HCEC 1CT (cell line): ENCODE measurements at places on chromosomes 2 and 18.

- DNase-seq, result no peak
Observed at GRCh38 chr2:44226753-44227152, 48.5 kb upstream of the SLC3A1 start.

GRCh38 chr2:1708476-1709334 is 35.6 kb downstream of the PXDN start:
- no peak for DNase-seq

DNA sequence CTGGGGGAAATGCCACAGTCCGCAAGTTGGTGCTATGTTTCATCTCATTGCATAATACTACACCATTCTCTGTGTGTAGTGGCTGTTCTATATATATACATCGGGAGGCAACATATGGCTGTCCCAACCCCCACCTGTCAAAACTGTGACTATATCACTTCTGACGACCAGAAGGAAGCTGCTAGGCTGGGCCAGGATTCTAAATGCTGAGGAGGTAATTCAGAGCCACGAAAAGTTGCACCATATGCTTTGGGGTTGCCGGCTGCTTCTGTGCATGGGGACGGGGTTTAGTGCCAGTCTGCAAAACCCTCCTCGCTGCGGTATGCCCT is 117.3 kb downstream of the MSH2 start:
- DNase-seq, result no peak

DNA sequence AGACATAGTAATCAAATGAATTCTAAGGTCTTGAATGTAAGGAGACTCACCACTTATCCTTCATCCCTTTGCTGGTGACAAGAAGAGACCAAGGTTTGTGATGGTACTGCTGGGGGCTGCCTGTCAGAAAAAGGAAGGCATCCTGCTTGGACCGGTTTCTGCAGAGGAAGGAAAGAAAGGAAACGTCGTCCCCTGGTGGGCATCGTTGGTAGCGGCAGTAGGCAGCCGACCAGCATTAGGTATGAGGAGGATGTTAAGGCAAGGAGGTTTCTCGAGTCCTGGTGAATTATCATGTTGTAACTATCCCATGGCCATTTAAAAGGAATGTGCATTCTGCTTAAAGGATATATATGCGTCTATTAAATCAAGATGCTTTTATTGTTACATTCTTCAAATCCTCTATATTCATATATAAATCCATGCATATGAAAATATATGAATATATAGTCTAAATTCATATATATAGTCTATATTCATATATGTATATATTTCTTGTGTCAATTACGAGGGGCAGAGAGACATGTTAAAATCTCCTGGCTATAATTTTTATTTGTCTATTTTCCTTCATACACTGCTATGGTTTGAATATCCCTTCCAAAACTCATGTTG is 94.4 kb upstream of the TGFA start:
- DNase-seq, result peak; percentile 24

- no peak for DNase-seq
Observed at GRCh38 chr2:164023896-164024295, 288.1 kb upstream of the FIGN start.

- no peak for DNase-seq
Observed at GRCh38 chr18:72637721-72638120, 93.6 kb upstream of the CBLN2 start.

DNA sequence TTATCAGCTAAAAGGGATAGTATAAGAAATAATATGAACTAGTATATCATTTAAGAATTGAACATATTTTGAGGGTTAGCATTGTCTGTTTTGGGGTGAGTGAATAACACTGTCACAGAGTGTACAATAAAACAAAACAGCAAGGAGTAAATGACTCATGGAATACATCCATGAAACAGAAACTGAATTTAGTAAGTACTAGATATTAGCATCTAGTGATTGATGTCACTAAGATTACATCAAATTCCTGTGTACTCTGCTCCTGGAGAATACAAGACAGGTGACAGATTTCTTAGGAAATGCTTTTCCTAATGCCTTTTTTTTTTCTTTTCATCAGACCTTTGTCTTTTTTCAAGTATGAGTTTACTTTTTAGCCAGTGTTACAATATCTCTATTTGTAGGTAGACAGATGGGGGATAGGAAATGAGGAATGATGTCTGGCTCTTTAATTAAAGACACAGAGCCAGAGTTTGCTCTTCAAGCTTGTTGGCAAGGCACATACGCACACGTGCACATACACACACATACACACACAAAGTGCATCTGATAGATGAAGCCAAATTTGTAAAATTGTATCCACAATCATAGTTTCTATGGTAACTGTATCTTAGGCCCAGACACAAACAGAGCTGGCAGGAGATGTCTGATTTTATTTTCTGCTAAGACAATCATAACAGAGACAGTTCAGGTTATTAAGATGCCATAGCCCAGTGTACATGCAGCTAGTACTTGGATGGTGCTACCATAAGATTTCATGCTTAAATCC is 138.2 kb upstream of the NRP2 start:
- DNase-seq, result peak; percentile 15

DNA sequence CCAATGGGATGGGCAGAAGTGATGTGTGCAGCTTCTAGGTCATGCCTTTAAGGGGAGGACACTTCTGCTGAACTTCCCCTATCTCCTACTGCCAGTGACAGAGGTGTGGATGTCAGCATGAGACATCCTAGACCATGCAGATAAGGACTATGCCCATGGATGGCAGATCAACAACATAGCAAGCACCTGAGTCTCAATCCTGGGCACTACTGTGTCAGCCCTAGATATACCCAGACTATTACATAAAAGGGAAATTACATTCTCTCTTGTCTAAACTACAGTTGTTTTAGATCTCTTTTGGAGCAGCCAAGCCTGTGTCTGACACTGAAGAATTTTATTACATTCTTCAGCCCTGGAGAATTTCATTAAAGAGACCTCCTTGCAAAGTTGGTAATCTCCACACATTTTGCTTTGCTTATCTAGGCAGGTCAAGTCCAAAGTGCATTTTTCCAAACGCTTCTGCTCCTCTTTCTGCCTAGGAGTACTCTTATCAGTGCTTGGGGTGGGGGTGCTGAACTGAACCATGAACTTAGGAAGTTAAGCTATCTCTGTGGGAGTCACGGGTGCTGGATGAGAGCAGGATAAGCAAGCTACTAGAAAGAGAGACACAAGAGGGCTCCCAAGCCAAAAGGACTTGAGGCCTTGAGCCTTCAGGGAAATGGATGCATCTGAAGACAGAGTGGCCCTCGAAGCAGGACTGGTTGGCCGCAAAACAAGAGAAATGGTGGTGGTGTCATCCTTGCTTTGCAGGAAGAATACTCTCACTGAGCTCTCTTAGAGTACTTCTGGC is 95.2 kb upstream of the SPRED2 start:
- no peak for DNase-seq

- no peak for DNase-seq
Observed at GRCh38 chr2:193349642-193350041, 1154.9 kb upstream of the TMEFF2 start.

DNA sequence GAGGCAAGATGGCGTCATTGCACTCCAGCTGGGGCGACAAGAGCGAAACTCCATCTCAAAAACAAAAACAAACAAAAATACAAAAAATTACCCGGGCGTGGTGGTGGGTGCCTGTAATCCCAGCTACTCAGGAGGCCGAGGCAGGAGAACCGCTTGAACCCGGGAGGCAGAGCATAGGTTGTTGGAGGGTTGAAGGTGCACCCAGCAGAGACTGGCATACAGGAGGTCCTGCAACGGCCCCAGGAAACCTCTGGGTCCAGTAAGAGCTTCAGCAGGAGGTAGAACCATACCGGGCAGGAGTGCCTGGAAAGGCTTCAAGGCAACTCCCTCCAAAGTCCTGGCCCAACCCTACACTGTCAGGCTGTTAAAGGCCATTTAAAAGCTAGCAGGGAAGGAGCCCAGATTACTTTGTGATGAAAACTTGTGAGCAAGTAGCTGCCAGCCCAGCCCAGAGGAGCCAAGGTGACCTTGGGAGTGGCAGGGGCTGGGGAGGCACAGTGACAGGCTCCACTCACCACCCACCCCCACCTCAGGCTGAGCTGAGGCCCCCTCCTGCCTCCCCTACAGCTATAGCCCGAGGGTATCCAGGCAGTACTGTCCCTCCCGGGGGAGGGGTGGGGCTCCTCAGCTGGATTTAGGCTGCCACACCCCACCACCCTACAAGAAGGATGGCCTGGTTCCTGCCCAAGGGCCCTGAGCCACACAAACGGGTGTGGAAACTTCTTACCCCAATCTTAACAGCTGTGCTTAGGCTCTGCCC is 28.1 kb downstream of the TFCP2L1 start:
- no peak for DNase-seq

GRCh38 chr2:216210701-216211540 is 101.8 kb downstream of the XRCC5 start:
- no peak for DNase-seq

GRCh38 chr2:156649596-156649995 is 213.4 kb downstream of the GPD2 start:
- no peak for DNase-seq

GRCh38 chr2:175234153-175234552 is 52.6 kb upstream of the ATP5MC3 start:
- DNase-seq, result peak; percentile 19

DNA sequence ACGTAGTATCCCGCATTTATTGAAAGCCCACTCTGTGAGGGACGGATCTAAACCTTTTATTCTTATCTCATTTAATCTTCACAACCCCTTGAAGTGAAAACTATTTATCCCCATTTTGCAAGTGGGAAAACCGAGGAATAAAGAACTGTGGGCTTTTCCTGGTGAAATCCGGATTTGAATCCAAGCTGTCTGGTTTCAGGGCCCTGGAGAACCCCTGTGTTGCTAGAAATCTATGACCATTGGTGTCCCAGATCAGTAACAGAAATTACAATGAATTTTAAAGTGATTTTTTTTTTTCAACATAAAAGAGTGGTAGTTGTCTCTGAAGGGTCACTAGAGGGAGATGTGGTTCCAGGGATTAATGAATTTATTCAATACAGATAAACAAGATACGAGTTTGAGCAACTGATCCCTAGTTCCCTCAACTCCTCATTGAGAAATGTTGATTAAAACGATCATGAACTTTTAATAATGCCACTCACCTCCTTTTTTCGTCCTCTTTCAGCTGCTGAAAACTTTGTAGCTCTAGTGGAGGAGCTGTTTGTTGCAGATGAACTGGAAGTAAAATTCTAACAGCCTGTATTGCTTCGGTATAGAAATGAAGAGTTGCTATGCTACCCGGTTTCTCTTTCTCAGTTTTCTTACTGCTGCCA is 940 bp downstream of the XRCC5 start:
- DNase-seq, result peak; percentile 73

GRCh38 chr2:121635371-121635770 is 13.9 kb downstream of the CLASP1 start:
- no peak for DNase-seq

DNA sequence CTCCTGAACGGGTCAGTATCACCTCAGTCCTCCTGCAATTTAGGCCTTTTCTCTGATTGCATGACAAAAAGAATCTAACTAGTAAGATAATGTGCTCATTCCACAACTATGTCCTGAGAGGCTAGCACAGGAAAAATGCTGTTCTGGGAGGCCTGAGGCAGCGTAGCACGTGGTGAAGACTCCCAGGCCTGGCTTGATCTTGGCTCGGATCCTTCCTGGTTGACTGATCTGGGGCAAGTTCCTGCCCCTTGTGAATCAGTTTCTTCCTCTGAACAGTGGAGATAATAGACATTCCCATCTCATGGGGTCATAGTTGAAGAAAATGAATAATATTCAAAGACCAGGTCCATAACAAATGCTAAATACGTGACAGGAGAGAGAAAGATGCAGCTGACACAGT is 12.3 kb downstream of the FBLN7 start:
- peak; percentile 87 for DNase-seq

- DNase-seq, result no peak
Observed at GRCh38 chr2:241617431-241618154, 19.4 kb downstream of the THAP4 start.

DNA sequence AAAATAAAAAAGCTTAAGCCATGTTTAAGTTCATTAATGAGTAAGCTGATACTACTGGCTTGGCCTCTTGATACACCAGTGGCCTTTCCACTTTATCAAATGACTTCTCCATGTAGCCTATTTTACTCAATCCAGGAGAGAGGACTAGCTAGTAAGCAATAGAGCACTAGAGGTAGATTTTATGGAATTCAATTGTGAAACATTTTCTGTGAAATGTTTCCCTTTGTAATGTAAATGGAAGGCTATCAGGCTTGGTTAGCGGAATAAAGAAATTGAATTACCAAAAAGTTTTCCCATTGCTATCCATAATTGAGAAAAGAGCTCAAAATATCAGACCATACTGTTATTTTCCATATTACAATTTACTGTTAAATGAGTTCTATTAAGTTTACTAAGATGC is 515.4 kb upstream of the CDH2 start:
- DNase-seq, result no peak

GRCh38 chr2:57720728-57721627 is 325.6 kb upstream of the VRK2 start:
- DNase-seq, result peak; percentile 76

DNA sequence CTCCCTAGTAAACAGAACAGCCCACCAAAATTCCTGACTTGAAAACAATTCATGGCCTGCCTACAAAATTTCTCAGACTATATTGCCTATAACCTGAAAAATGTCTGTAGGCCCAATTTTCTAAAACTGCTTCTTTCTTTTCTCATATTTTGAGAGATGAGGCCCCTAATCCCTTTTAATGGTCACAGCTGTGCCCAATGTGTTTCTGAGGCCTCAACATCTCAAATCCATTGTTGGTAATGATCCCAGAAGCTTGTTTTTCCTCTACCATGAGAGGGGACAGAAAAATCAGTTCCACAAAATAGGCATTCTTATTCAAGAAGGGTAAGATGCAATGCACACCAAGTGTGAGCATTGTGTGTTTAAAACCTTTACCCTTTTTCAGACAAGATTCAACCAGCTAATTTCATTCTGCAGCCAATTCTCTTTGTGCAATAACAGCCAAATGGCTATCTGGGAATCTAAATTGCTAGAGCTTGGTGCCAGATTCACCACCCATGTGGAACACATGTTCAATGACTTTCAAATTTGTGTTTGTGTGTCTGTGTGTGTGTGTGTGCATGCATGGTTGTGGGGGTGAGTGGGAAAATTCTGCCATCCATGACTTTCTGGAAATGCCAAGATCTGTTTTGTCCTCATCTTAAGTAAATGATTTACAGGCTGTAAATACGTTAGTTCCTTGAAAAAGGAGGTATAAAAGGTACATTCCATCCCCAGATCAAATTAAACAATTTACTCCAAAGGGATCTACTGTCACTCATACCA is 319.5 kb downstream of the TNS1 start:
- DNase-seq, result no peak

- no peak for DNase-seq
Observed at GRCh38 chr2:238566001-238566645, 139.4 kb downstream of the ASB1 start.
